Left kidney (tissue), 8 donors: ENCODE measurements at places on chromosomes 3 and 15.

- no peak for DNase-seq
These were observed 708.9 kb upstream of the NECTIN3 start for GRCh38 chr3:110362751-110363150.

DNA sequence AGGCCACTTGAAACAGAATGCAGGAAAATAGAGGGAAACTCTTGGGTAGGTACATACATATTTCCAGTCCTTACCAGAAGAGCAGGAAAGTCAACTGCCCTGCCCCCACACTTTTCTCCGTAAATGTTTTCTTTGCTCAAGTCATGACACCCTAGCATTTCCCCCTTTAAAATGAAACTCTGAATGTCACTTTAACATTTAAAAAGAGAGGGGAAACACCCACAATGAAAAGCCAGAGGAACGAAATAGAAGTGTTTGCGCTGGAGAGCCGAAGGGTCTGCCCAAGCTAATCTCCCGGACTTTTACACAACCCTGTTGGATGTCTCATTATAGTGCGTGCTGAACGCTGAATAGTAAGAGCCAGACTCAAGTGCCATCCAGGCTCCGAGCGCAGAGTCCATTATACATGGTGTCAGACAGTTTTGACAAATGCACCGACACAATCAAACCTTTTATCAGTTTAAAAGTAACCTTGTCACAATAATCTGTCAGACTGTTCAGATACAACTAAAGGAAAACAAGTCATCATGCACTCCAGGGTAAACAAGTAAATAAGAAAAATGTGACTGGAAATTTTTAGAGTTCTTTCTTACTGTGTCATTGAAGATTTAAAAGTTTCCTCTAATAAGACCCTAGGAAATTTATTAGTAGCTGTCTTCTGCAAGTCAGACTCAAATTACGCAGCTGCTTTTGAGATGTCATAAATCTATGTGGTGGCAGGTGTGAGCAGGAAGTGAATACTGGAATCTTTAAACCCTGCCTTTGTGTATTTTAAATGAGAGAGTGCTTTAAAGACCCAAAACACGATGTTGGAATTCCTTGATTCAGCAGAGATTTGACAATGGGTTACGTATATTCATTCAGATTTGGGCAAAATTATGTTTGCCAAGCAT, 159.8 kb downstream of the RBMS3 start:
- peak; percentile 55 for DNase-seq

GRCh38 chr3:60954048-60954447, 297.2 kb downstream of the FHIT start:
- no peak for DNase-seq

DNA sequence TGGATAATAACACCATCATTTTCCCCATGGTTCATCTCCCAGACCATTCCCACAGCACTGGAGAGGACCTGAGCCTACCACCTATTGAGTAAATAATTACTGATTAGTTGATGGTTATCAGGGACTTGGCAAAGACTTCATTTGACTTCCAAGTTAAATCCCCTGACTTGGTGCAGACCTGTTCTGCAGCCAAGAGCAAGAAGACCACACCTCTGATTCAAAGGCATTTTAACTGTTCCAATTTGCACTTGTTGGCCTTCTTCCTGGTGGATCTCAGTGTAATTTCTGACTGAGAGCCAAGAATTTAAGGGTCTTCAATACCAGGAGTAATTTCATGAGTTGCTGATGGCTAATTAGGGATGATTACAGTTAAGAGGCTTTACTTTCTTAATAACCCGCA, 24.0 kb downstream of the THSD4 start:
- DNase-seq, result no peak

DNA sequence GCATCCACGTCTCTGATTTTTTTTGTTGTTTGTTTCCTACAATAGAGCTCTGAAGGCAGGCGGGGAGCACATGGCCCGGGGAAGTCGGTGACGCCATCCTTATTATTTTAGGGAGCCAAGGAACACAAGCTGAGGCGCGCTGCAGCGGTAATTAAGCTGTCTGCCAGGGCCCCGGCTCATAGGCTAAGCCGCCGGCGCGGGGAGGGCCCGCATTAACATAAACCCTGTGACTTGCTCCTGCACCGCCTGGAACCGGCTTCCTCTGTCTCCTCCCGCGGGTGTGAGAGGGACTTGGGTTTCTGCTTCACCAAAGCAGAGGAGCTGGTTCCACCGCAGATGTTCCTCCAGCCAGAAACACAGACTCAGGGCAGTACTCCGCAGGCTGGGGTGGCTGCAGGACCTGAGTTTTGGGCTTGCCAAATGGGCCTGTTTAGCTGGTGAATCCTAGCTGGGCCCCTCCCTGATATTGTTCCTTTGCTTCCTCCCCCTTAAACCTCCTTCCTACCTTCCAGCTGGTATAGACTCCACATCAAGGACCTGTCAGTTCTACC, 25.3 kb downstream of the ANP32A start:
- peak; percentile 92 for DNase-seq

GRCh38 chr3:143629726-143630125, 218.5 kb downstream of the SLC9A9 start:
- no peak for DNase-seq

GRCh38 chr15:94230431-94230882, 904 bp upstream of the MCTP2 start:
- peak; percentile 8 for DNase-seq

GRCh38 chr3:164179110-164179774, 899.1 kb downstream of the SI start:
- no peak for DNase-seq

DNA sequence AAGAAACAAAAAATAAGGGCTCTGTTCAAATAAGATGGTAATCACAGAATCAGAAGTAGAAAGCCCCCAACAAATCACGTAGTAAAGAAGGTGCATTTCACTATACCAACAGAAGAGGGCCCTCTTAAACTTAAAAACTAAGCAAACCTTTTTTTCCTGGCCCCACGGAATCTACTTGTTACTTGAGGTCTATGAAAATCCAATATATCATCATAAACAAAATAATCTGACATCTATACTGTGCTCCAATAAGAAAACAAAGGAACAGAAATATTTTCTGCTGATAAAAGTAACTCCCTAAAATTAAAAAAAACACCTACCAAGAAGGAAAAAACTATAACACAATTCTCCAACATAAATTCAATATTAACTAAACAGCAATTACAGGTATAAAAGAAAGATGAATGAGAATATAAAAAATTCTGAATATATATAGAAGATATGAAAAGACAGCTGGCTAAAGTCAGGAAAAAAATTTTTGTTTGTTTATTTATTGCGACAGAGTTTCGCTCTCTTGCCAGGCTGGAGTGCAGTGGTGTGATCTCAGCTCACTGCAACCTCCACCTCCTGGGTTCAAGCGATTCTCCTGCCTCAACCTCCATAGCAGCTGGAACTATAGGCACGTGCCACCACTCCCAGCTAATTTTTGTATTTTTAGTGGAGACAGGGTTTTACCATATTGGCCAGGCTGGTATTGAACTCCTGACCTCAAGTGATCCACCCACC, 81.8 kb downstream of the CLASP2 start:
- peak; percentile 59 for DNase-seq

- DNase-seq, result no peak
These were observed 11.3 kb upstream of the C3orf52 start for GRCh38 chr3:112074616-112075497.

DNA sequence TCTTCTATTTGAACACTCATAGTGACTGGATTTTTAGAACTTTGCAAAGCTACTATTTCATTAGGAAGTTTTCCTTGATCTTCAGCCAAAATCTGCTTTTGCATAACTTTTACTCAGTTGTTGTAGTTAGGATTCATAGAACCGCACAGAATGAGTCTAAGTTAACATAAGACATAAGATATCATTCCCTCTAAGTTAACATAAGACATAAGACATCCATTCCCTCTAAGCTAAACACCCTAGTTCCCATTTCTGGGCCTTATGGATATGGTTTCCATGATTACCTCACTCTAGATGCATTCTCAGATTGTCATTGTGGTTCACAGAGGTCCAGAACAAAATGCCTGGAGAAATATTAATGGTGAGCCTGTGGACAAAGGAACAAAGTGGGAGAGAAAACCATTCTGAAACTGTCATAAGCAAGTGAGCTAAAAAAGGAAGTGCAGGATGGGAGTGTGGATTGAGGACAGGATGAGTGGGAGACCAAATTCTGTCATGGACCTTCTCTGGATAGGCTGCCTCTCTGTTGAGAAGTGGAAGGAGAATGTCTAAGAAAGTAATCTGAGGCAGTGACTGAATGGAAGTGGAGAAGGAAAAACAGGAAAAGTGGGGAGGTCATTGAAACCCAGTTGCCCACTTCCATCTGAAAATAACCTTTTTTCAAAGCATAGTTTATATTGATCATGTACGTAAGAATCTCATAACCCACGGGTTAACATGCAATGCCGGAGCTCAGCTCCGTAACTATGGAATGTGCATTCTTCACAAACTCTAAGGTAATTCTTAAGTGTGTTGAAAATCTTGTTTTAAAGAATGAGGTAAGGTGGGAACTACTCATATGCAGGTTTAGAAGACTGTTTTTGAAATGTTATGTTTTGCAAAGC, 37.4 kb upstream of the SECISBP2L start:
- no peak for DNase-seq

- DNase-seq, result no peak
These were observed 53.3 kb downstream of the ITGB5 start for GRCh38 chr3:124833710-124834332.

- DNase-seq, result no peak
These were observed 208.6 kb downstream of the CD47 start for GRCh38 chr3:107882261-107882660.

DNA sequence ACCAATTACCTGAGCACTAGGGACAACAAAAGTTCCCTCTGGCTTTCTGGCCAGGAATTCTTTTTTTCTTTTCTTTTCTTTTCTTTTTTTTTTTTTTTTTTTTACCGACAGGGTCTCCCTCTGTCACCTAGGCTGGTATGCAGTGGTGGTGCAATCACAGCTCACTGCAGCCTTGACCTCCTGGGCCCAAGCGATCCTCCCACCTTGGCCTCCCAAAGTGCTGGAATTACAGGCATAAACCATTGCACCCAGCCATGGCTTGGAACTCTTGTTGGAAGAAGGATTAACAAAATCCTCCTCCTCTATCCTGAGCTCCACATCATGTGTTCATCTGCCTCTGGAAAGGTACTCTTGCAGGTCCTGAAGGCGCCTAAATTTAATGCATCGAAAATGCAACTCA, 2.9 kb upstream of the LTF start:
- DNase-seq, result no peak

GRCh38 chr15:74504836-74505235, 36.2 kb upstream of the ARID3B start:
- DNase-seq, result no peak

GRCh38 chr3:89173546-89173945, 66.1 kb downstream of the EPHA3 start:
- no peak for DNase-seq

DNA sequence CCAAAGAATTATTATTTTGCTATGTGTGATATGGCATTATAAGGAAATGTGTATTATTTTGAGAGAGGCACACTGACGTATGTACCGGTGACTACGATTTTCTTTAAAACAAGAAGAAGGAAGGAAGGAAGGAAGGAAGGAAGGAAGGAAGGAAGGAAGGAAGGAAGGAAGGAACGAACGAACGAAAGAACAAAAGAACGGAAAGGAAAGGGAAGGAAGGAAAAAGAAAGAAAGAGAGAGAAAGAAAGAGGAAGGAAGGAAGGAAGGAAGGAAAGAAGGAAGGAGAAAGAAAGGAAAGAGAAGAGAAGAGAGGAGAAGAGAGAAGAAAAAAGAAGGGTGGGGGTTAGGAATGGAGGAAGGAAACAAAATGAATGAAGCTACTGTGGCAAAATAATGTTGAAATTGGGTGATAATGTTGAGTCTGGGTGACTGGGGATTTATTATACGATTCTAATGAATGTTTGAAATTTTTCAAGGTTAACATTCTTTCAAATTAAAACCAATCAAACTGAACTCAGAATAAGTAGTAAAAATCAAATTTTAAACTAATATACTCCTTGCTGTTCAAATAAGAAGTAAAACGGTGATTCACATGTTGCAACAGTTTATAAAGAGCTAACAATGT, 70.3 kb downstream of the PHC3 start:
- DNase-seq, result no peak

GRCh38 chr3:8554696-8555095, 53.1 kb downstream of the LMCD1 start:
- no peak for DNase-seq

- DNase-seq, result no peak
These were observed at the start of gene GCSAM for GRCh38 chr3:112132975-112133448. Gene GCSAM, minus strand, starts transcription at chr3:112133248. Its CDS starts 128 bp downstream, at chr3:112133120.

DNA sequence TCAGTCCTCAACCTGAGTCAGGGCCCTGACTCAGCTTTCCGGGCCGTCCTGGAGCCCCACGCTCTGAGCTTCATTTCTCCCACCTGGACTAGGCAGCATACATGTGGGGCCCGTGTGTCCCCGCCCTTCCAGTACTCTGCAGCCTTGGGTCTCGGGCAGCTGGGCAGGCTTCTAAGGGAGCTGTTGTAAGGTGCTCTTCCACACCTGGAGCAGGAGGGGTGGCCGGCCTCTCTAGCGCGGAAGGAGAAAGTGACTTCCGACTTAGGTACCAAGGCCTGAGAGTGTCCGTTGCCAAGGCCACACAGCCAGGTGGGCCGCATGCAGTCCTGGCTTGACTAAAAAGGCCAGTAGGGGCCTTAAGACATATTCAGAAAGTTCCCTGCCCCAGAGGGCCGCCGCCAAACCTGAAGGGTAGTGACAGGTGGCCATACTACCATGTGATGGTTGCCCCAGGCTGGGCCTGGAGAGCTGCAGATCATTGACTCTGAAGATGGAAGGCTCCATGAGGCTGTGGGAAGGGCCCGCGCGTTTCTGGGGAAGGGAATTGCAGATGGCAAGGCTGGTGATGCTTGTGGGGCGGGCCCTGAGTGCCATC, 9.4 kb upstream of the SEMA3B start:
- DNase-seq, result no peak

DNA sequence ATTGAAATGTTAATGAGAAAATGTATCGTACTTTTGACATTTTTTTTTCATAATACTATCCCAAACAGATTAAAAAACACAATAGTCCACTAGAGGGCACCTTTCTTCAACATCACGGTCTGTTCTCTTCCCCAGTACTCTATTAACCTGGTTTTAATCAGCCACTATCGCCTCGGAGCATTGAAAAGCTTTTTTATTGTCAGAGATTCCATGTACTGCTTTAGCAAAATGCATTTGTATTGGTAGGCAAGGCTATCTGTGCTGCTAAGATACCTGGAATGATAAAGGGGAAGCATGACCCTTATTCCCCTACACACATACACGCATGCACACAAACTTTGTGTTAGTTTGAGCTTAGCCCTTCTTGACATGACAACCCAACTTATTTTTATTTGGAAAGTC, 160.1 kb upstream of the IL12A start:
- no peak for DNase-seq

- no peak for DNase-seq
These were observed 19.7 kb upstream of the DENND4A start for GRCh38 chr15:65811835-65812234.
